ENCODE measurements at places on chromosomes 7 and 10.

DNA sequence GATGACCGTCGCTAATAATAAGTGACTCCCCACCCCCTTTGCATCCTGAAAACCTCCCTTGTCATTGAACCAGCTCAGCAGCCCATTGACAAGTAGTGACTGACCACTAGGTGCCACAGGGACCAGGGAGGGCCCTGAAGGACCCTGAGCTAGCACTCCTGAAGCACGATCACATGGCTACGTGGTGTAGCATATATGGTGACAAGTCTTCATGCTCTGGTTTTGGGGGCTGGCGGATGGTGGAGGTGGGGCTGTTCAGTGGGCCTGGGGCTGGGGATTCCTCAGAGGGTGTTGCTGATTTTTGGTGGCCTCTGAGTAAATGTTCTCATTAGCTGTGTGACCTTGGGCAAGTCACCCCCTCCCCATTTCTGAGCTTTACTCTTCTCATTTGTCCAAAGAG is 4.7 kb downstream of the ADAMTS14 start:
- DNase-seq = no peak

GRCh38 chr10:84540617-84541288 is 212.4 kb downstream of the CCSER2 start:
- peak; percentile 75 for DNase-seq

GRCh38 chr10:116978901-116979300 is 26.1 kb downstream of the SHTN1 start:
- no peak for DNase-seq

DNA sequence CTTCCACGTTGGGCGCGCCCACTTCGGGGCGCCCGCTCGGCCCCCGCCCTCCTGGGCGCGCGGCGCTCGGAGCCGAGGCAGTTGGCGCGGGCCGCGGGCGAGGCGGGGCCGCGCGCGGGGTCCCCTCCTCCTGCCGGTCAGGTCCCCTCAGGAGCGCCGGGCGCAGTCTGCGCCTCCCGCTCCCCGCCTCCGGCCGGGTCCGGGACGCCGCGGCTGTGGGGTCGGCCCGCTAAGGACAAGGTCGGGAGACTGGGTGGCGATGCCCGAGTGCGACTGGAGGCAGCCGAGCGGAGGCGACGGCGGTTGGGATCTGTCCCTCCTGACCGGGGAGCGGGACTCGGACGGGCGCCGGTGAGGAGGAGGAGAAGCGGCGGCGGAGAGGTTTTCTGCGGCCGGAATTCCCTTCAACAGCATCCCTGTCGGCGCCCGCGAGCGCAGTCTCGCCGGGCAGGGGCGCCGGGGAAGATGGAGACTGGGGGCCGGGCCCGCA is at the start of gene ATRNL1:
TSS of gene ATRNL1 (plus strand) at position 80 of the 490 bp plus-strand sequence. CDS start at position 466, 386 bp downstream.
- DNase-seq = peak; percentile 22

DNA sequence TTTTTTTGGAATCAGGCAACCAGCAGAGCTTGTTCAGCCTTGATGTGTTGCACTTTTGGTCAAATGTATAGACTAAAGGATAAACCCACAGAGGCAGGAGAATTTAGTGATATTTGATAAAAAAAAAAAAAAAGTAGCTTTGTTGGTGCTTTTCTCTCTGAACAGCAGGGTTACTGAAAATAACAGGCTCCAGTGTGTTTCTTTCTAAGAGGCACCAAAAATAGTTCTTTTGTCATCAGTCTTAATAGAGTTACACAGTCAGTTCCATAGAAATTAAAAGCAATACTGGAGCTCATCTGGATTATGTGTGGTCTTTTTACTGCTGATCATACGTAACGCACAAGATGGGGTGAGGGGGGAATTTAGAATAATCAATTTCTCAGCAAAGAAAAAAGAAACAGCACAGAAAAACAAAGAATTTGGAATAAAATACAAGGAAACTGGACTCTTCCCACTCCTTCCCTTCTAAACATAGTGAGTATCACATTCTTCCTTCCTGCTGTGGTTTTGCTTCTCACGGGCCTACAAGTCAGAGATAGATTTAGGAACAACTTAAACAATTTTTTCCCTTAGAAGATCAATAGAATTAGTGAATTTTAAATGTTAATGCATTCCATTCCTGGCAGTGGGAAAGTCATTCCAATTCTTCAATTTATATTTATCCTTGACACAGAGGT is 178.8 kb upstream of the AKR1E2 start:
- DNase-seq = no peak

DNA sequence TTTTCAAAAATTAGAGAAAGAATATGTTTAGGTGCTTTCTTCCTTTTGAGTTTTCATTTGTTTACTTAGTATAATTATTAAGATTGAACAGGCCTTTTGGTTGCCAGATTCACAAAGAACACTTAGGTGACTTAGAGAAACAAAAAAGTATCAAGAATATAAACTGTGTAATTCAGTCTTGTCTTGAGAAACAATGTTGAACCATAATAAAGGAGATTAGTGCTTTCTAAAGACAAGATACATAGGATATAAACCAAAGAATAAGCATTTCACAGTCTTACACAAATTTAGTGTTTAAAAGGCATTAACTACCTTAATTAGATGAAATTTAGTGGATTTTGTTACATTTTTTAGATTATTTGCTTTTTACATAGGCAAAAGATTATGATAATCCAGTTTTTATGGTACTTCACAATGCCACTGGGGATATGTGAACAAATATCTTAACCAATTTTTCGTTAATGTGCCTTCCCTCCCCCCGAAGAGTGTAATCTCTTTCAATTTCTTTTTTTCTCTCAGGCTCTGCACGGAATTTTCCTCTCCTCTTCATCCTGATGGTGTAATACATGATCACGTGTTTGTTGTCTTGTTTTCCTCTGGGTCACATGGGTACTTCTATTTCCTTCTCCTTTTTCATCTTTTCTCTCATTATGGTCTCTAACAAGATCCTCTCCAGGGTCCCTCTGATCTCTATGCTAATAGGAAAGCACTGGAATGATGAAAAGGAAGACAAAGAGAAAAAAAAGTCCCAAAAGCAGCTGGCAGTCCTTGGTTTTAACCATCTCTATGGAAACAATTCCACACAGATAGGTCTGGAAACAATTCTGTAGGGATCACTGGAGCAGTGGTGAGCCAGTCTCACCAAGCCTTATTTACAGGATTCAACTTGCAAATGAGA is 3.7 kb upstream of the HNRNPH3 start:
- DNase-seq = no peak

GRCh38 chr10:61567729-61568128 is 95.0 kb upstream of the CABCOCO1 start:
- DNase-seq = no peak

DNA sequence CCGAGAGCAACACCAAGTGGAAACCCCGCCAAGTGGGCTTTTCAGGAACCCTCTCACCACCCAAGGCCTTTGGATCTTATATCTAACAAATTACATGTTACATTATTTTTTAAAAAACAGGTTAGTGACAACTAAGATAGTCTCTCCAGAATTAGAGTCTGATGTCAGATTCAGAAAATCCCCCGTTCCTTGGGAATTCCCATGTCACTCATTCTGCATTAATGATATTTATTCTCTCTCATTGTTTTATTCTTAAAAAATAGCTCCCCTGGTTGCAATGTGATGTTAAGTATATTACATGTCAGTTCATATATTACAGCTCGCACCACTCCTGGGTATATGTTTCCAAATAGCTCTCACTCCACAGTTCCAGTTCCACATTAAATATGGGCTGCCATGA is 81.8 kb downstream of the WNT2 start:
- DNase-seq = no peak

DNA sequence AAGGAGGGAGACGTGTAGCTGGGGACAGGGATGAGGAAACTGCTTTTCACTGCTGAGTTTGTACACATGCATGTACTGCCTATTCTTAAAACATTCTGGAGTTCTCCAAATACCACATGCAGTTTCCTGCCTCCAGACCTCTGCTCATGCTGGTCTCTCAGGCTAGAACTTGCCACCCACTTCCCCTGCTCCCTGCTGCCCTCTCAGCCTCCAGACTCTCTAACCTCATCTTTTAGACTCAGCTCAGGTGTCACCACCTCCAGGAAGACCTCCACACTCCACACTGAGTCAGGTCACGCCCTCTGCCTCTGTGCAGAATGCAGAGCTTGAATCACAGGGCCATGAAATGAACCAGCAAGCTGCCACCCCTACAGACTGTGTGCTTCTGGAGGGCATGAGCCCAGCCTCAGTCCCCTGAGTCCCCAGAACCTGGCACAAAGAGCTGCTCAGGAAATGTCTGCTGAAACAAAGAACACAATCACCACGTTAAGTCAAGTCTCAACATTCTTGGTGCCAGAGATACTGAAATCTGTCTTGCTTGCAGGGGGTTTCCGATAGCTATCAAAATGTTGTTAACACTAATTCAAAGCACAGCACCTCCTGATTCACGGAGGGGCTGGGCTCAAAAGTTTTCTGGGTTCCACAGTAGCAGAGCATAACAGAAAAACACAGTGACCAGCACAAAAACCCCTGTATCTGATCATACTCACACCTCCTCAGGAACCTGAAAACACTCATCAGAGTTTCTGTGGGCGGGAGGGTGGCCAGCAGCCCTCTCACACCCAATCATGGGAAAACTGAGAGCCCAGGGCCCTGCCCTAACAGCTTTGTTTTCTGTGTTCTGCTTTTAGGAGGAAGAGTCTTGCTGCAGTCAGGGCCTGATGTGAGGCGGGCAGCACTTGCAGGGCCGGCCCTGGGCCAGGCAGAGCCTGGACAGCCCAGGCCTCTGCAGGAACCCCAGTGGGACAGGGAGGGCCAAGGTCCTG is 21.1 kb downstream of the FAM53B start:
- peak; percentile 59 for DNase-seq

DNA sequence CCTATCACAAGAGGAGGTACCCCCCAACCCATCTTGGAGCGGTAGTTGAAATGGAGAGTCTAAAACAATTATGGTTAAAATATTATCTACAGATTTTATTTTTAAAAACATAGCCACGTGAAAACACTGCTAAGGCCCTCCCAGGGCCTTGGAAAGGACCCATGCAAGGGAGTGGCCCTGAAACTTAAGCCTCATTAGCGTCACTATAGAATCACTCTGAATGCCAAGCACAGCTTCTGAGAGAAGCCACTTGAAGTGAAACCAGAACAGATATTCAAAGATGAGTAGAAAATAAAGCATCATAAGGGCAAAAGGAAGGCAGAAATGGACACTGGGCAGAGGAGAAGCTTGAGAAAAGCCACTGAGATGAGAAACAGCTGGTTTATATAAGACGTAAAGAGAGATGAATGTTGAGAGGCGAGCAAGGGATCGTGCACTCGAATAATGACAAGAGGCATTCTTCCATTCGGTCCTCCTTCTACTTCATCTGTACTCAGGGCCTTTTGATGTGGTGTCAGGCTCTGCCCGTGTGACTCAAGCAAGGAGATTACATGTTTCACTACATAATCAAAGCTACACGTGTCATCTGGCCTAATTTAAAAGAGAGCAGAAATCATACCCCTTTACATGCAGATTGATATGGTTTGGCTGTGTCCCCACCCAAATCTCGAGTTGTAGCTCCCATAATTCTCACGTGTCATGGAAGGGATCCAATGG is 33.4 kb upstream of the SLC39A12 start:
- no peak for DNase-seq

- no peak for DNase-seq
Observed at GRCh38 chr10:111161109-111161874, 84.5 kb downstream of the ADRA2A start.

GRCh38 chr7:1535701-1536454 is 5.4 kb downstream of the MAFK start:
- DNase-seq = no peak

DNA sequence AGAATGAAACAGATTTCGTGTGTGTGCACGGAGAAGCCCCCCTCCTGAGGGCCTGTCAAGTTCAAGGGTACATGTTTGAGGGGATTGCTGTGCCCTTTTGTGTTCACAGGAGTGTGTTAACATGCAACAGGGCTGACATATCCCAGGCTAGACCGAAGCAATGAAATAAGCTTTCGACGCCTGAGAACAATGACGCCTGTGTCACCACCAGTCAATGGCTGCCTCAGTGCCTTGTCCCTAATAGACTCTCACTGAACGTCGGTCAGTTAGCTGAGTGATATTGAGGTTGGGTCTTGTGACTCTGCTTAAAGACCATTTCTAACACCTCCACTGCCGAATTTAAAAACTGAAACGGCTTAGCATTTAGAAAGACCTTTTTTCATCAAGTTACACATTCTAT is 175.2 kb upstream of the TCF7L2 start:
- no peak for DNase-seq

DNA sequence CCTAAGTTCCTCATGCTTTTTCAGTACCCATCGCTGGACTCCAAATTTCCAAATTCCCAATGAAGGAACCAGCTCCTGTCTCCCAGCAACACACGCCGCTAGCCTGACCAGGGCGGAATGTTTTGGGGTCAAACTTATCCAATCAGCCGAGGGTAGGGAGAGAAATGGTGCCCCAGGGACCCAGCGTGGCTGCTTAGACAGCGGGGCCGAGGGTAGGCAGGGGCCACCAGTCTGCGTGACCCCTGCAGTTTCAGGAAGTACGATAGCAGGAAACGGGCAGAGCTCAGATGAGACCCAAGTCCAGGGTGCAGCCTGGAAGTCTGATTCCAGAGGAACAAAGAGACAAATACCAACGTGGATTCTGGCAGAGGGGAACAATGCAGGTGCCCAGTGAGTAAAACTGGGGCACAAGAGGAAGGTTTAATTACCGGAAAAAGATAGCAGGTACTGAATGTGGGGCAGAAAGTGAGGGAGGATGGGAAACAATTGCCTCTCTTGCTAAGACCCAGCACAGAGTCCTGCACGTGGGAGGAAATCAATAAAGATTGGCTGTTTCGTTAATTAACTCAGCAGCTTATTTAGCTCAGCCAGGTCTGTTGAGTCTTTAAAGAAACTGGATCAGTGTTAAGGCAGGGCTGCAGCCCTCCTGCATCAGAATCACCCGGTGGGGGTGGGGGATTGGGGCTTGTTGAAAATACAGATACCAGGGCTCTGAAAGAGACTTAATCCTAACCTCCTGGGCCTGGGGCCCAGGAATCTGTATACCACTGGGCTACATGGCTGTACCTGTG is 50.4 kb upstream of the NFE2L3 start:
- DNase-seq = peak; percentile 60

DNA sequence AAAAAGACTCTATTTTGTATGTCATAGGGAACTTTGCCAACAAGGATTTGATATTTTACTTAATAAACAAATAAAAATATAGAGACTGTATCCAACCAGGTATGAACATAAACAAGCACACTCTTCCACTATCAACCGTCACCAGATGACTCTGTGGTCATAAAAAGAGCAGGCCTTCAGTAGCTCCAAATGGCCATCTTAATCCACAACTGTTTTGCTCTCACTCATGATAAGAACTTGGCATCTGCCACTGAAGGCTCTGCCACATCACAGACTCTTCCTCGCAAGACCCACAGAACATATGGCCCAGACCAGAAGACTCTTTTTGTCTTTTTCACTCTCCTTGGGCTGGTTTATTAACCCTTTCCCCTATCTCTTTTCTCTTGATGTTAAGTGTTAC is 98.7 kb upstream of the POM121L12 start:
- no peak for DNase-seq

Data from Peyer's patch (tissue), 4 donors.